ENCODE measurements at places on chromosomes 5 and 9. TPM values are rescaled to one million over a fixed set of nuclear protein-coding genes. Genes with fewer than 3 reads are reported as not detected.

CXCL14 gene
- polyA plus RNA-seq = not detected

CDHR2 gene
- polyA plus RNA-seq = not detected

GRCh38 chr5:57940236-57940635 lies 457.6 kb upstream of the ACTBL2 start:
- H3K27me3 ChIP-seq = peaks cover 4% of the 10 kb centered on the region
- no peak overlapping the region for H3K4me3 ChIP-seq
- no peaks in the 10 kb centered on the region for H3K4me1 ChIP-seq
- H3K36me3 ChIP-seq = no peaks in the 10 kb centered on the region
- no peak overlapping the region for H3K27ac ChIP-seq

DNA sequence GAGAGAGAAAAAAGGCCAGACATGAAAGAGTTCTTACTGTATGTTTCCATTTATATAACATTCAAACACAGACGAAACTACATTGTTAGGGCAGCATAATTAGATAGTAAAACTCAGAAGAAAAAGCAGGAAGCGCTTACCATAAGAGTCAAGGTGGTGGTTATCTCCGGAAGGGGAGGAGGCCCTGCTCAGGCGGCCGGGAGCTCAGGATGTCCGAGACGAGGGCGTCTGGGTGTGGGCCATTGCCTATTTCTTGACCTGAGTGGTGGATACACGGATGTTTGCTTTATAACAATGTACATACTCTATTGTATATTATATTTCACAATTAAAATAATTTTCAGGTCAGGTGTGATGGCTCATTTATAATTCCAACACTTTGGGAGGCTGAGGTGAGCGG lies 80.9 kb upstream of the COL5A1 start:
- DNase-seq = no peak
- peaks cover 6% of the 10 kb centered on the region for H3K4me1 ChIP-seq
- peaks cover 5% of the 10 kb centered on the region for H3K36me3 ChIP-seq
- no peak overlapping the region for H3K4me3 ChIP-seq
- H3K27me3 ChIP-seq = peaks cover 5% of the 10 kb centered on the region
- H3K27ac ChIP-seq = no peak overlapping the region

INSL4 gene
- not detected for polyA plus RNA-seq

GRCh38 chr5:167546270-167546669 lies 745.2 kb upstream of the WWC1 start:
- H3K4me1 ChIP-seq = no peaks in the 10 kb centered on the region
- no peak overlapping the region for H3K4me3 ChIP-seq
- H3K27me3 ChIP-seq = no peaks in the 10 kb centered on the region
- H3K36me3 ChIP-seq = no peaks in the 10 kb centered on the region
- no peak for DNase-seq

DNA sequence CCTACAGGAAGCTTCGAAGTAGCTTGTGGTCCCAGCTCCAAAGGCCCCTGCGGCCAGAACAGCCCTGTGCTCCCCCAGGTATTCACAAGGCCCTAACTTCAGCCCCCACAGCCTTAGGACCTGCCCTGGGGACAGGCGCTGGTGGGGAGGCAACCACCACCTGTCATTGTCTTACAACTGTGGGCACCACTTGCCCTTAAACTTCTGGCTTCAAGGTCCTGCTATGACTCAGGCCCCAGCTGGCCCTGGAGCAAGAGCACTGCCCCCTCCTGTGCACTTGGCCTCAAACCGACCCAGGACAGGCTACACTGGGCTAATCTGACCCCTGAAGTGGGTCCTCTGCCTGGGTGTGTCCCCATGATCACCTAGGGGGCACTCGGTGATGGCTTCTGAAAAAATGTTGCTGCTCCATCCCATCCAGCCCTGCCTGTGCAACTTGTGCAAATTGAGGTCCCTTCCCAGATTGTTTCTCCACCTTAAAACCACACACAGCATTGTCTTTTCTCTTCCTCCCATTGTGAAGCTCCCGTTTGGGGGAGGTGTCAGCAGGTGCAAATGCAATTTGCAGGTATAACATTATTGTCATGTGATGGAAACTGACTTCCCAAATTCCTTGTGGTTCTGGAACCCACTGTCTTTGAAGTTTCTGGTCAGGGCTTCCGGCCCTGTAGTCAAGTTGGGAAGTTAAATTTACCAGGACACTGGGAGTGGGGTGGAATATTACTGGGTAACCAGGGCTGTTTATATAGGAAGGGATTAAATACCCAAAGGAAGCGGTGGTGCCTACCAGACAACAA lies 1.1 kb upstream of the PROB1 start:
- peak overlapping the region; percentile 25 for H3K4me3 ChIP-seq
- H3K27ac ChIP-seq = no peak overlapping the region

DNA sequence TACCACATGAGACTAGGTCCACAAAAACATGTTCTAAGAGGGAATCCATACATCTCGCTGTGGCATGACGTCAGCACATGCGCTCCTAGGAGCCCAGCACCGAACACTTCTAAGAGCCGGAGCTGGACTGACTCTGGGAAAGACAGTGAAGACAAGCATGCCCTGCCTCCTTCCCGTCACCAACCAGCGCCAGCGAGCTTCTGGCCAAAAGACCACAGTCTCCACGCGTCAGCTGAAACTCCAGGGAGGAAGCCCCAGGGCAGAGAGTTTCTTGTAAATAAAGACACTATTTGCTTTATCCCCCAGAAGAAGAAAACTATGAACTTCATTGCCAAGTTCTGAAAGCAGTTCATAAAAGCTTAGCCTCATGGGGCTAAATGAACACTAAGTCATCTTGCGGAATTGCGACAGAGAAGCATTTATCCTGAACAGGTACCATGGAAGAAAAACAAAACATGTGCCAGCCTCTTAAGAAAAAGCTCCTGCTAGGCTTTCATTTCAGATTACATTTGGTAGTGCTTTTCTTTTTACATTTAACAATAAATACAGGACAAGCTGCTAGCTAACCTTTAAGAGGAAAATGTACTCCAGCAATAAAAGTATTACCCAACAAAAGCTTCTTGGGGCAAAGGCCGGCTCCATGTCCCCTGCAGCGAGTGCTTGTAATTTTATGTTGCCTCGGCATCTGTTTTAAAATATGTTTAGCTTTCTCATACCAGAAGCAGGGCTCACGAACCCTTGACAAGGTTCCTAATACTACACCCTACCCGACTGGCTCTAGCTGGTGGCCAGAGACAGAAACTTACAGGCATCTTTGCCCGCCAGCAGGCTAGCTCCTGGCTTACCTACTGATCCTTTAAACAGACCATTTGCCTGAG lies 96.5 kb downstream of the PRRT1B start:
- H3K27ac ChIP-seq = peak overlapping the region; percentile 84
- peaks cover 6% of the 10 kb centered on the region for H3K36me3 ChIP-seq
- H3K27me3 ChIP-seq = no peaks in the 10 kb centered on the region
- no peak overlapping the region for H3K4me3 ChIP-seq

JAKMIP2 gene
- polyA plus RNA-seq = 0.51 TPM

- H3K4me1 ChIP-seq = no peaks in the 10 kb centered on the region
- H3K27ac ChIP-seq = no peak overlapping the region
- peaks cover 6% of the 10 kb centered on the region for H3K27me3 ChIP-seq
- no peak for DNase-seq
- no peaks in the 10 kb centered on the region for H3K36me3 ChIP-seq
Measured at GRCh38 chr5:66933066-66933465, 263.5 kb downstream of the CD180 start.

AGPAT2 gene
- polyA plus RNA-seq = 24.8 TPM

DNA sequence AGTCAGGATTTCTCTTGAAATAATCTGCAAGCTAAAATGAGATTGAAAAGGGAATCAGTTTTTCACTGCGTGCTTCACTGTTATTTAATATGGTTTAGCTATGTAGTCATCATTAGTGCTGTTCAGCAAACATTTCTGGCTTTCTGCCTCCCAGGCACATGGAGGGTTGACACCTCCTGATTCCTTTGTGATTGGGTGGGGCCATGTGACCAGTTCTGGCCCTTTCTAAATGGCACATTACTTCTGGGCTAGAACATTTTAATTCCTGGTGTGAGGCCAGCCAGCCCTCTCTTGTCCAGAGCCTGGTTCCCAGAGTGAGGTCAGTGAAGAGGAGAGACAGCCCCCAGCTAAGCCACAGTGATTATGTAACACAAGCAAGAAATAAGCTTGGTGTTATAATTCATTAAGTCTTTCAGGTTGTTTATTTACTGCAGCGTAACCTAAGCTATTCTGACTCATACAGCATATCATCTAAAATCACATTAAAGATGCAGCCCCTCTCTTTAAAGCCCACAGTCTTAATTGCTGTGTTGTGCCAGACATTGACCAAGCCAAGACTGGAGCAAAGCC lies 17.4 kb upstream of the ARSI start:
- no peaks in the 10 kb centered on the region for H3K27me3 ChIP-seq
- H3K4me1 ChIP-seq = no peaks in the 10 kb centered on the region
- no peak overlapping the region for H3K27ac ChIP-seq
- no peaks in the 10 kb centered on the region for H3K36me3 ChIP-seq
- DNase-seq = no peak
- H3K4me3 ChIP-seq = no peak overlapping the region

GRCh38 chr5:112863549-112863948 lies 2.5 kb downstream of the SRP19 start:
- H3K4me1 ChIP-seq = peaks cover 51% of the 10 kb centered on the region
- peaks cover 5% of the 10 kb centered on the region for H3K36me3 ChIP-seq
- no peaks in the 10 kb centered on the region for H3K27me3 ChIP-seq
- DNase-seq = no peak

- DNase-seq = no peak
- no peak overlapping the region for H3K27ac ChIP-seq
- peaks cover 5% of the 10 kb centered on the region for H3K36me3 ChIP-seq
Measured at GRCh38 chr9:93890436-93890935, 64.7 kb downstream of the BARX1 start.

DNA sequence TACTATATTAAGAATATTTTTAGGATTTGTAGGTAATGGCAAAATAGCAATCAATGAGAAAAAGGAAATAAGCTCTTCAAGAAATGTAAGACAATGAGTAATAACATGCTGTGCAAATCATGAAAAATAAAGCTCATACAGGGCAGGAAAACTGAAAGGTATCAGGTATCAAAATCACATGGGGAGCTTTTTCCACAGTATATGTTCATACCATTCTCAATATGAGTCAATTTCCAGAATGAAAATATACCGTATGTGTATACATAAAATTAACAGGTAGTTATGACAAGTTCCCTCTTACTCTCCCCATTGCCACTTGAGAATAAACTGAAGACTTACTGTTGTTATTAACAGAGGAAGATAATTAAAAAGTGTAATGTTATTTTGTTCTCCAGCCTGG lies 35.9 kb downstream of the EFCAB9 start:
- H3K27ac ChIP-seq = no peak overlapping the region
- no peak for DNase-seq
- no peaks in the 10 kb centered on the region for H3K4me1 ChIP-seq
- peaks cover 4% of the 10 kb centered on the region for H3K36me3 ChIP-seq

DNA sequence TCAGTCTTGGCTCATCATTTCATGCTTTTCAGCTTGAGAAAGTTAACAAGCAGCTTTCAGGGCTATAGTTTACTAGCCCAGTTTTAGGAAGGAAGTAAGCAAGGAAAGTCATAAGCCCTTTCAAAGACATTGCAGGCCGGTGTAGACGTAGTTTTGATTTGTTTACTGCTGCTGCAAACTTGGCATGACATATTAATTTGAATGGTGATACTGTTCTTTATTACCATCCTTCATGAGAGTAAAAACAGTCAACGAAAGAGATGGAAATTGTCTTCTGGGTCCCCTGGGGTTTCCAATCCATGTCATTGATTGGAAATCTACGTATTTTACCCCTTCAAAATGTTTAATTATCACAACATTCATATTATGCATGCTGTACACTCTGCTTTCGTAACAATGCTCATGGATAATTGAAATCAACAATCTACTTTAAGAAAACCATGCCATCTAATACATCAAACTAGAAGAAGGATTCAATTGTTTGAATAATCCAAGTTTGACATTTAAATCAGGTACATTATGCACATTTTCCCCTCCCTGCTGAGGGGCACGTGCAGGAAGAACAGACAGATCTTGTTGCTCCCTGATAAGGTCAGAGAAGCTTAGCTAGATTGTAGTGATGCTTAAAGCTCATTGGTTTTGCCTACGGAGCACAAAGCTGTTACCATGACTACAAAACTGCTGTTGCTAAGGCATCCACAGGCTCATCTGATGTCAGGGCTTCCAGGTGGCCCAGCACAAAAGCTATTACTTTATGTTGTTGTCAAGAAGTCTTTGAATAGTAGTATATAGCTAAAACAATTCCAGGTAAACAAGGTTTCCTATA lies 139.9 kb upstream of the PRLR start:
- H3K27ac ChIP-seq = no peak overlapping the region
- H3K27me3 ChIP-seq = peaks cover 18% of the 10 kb centered on the region
- no peak overlapping the region for H3K4me3 ChIP-seq
- DNase-seq = no peak
- H3K4me1 ChIP-seq = no peaks in the 10 kb centered on the region

GRCh38 chr9:114231273-114231672 lies 75.9 kb downstream of the COL27A1 start:
- no peak for DNase-seq
- H3K27me3 ChIP-seq = peaks cover 4% of the 10 kb centered on the region
- H3K36me3 ChIP-seq = no peaks in the 10 kb centered on the region
- no peak overlapping the region for H3K27ac ChIP-seq
- no peaks in the 10 kb centered on the region for H3K4me1 ChIP-seq

KCNV2 gene
- polyA plus RNA-seq = not detected

MARVELD2 gene
- polyA plus RNA-seq = 0.98 TPM

Data from naive thymus-derived CD8-positive, alpha-beta T cell (primary cell).